Activated CD4-positive, alpha-beta T cell treated with anti-CD3 and anti-CD28 coated beads for 48 hours (primary cell): ENCODE measurements at places on chromosomes 2 and 18.

- no peak for DNase-seq
Measured at GRCh38 chr2:6078414-6078813, 386.2 kb downstream of the SOX11 start.

DNA sequence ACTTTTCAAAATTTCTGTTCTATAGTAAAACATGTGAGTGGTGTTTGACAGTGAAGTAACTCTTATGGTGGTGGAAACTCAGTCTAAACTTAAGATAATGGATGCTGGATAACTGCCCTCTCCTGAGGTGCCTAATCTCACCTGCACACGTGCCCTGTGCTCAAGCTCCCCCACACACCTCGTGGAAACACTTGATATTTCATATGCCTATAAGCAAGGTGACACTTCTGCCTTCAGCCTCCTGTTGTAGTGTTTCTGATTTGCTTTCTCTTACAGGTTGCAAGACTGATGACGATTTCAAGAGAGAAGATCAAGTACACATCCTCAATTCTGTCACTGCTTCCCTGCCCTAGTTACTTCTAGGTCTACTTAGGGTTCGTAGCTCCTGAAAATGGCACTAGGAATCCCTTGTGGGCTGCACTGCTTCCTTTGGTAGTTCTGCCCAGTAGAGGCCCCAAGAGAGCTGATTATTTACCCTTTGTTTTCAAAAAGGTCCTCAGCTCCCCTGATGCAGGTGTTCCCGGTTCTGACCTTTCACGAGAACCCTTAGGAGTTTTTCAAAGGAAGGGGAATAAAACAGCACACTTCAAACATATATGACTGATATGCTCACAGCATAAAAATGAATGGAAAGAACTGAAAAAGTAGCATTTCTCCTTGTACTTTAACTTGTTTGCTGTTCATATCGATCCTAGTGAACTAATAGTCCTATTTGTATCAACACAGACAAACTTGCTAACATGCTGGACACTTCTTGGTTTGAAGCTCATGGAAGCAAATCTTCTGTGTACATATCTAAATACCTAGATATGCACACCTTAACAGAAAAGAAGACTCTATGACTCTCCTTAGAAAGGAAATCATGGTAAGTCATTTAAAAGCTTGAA, 6.7 kb downstream of the CAVIN2 start:
- DNase-seq: no peak

DNA sequence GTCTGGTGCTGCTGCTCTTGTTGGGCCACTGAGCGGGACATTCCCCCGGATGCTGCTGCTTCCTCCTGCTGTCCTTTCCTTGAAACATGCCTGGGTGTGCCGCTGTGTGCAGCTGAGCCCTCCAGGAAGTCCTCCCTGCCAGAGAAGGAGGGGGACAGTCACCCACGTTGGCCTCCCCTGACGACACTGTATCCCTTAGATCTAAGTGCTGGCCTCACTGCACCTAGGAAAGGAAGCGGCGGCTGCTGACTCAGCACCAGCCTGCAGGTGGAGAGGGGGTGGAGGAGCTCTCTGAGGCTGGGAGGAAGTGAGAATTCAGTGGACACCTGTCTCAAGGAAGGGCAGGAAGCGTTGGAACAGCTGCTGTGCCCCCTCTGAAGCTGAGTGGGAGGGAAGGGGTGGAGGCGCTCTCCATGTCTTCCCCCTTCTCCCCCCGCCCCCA, 239.8 kb downstream of the HAUS1 start:
- peak; percentile 68 for DNase-seq

- no peak for DNase-seq
Measured at GRCh38 chr18:519019-519879, 18.7 kb upstream of the COLEC12 start.

- no peak for DNase-seq
Measured at GRCh38 chr2:191258996-191259395, 13.8 kb downstream of the MYO1B start.

- DNase-seq: peak; percentile 42
Measured at GRCh38 chr2:74845217-74845751, 11.4 kb downstream of the HK2 start.

DNA sequence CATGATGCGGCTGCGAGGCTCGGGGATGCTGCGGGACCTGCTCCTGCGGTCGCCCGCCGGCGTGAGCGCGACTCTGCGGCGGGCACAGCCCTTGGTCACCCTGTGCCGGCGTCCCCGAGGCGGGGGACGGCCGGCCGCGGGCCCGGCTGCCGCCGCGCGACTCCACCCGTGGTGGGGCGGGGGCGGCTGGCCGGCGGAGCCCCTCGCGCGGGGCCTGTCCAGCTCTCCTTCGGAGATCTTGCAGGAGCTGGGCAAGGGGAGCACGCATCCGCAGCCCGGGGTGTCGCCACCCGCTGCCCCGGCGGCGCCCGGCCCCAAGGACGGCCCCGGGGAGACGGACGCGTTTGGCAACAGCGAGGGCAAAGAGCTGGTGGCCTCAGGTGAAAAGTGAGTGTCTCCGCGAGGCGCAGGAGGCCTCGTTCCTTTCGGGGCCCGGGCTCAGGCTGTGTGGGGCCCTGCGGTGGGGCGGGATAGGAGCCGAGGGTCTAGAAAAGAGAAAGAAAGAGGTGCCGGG, 520 bp downstream of the GLS start:
- no peak for DNase-seq

DNA sequence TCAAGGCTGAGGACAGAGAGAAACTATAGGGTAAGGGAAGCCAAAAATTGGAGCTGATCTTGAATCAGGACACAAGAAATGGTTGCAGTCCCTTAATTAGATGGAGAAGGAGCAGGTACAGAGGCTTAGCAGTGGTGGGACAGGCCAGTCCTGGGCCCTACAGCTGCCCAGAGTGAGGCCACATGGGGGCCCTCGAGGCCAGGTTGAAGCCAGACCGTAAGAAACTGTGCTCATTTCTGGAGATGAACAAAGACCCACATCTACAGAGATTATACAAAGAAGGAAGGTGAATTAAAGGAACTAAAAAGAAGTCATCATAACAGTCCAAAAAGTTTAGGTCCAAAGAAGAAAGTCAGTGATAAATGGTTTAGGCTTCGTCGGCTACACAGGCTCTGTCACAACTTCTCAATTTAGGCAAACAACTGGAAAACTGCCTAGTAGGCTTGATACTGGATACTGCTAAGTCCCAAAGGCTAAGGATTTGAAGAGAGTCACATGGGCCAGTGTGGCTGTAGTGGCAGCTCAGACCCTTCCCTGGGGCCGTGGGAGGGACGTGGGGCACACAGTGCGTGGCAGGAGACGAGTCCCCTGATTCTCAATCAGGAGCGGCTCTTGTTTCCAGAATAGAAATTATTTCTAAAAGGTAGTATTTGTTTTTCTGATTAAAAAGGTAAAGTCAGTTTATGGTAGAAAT, 50.4 kb upstream of the CNGA3 start:
- DNase-seq: no peak

GRCh38 chr2:200179151-200179550, 127.3 kb upstream of the SPATS2L start:
- DNase-seq: no peak

DNA sequence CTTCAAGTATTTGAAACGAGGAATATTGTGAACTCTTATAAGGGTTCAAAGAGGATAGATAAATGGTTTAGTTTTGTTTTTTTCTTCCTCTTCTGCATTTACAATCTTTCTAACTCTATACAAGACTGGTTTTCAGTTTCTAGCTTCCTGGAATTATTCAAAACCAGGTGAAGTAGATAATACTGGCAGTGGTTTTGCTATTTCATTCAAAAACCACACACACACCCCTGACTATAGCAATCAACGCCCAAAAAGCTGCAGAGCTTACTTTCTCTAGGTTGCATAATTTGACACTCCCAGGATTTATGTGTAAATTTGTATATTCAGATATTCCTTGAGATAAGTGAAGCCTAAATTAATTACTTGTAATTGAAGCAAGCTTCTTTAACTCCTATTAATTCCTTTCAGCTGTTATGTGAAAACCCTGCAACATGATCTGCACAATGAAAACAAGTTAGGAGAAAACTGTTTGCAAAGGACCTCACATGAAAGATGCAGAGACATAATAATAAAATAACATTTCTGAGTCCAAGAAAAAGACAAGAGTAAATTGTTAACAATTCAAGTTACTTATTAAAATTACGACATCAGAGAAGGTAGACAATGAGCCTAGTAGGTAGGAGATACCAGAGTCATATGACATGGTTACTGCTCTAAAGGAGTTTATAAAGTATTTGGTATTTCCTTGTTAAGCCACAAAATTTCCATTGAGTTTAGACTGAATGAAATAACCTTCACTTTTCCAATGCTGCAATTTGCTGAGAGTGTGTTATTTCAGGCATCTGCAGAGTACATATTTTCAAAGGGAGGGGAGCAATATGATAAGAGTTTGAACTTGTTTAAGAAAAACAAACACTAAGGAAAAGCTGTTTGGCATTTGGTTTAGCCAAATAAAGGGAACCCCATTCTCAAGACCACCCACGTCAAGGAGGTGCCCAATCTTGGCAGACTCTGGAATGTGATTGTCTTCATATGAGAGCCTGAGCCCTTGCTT, 1.6 kb upstream of the NFE2L2 start:
- no peak for DNase-seq

GRCh38 chr18:36514778-36515177, 217.3 kb downstream of the FHOD3 start:
- no peak for DNase-seq
